Epithelial cell of prostate (primary cell): ENCODE measurements at places on chromosomes 11 and 22.

DNA sequence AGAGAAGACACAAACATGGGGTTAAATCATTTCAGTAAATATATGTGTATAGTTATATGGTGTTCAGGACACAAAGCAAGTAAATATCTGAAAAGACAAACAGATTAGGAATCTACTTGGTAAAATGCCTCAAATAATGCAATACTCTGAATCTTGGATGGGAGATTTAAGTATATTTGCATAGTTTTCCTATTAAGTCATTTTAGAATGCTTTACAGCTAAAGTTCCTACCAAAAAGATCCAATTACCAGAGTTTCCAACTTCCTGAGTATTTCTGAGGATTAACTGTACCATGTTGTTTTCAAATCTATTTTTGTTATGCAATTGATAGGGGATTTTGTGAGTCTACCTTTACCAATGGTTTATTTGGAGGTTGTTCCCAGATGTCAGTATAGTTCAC is 424.4 kb upstream of the CCDC179 start:
- no peak for DNase-seq

- DNase-seq = no peak
Measured at GRCh38 chr11:65425971-65426838, 3.6 kb downstream of the NEAT1 start.

GRCh38 chr11:25339281-25339680 is 842.4 kb downstream of the LUZP2 start:
- DNase-seq = no peak

- no peak for DNase-seq
Measured at GRCh38 chr11:32266601-32267000, 168.7 kb downstream of the WT1 start.

DNA sequence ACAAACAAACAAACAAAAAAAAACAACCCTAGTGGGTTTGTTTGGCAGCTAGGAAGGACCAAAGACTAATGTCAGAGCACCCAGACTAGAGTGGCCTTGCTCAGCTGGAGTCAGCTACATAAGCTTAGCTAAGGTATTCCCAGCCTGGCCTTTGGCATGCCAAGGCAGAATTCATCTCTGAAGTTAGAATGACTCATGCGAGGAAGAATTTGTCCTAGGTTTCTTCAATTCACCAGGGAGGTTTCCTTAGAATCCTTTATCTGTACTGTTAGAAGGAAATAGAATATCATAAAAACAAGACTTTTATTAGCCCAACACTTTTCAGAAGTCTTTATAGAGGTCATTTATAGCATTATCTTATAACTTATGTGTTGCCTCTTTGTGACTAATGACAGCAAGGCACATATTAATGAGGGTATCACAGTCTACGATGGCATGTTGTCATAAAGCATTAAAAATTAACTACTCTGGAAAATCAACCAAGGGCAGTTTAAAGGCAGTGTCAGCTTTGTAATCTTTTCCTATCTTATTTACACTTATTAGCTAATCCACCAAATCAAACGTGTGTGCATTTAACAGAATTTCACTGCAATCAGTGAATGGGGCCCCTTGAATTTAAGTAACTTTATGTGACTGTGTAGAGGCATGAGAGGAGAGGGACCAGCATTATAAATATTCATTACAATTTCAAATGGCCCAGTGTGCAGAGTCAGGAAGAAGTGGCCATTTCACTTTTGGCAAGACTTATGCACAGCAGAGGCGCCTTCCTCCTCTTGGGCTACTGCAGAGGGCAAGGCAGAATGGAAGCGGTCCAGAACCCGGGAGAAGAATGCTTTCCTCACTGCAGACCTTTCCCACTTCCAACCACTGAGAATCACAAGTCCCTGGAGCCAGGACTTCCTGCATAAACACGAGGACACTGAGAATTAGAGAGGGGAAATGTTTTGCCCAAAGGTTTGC is 36.3 kb downstream of the SLC5A1 start:
- peak; percentile 49 for DNase-seq

DNA sequence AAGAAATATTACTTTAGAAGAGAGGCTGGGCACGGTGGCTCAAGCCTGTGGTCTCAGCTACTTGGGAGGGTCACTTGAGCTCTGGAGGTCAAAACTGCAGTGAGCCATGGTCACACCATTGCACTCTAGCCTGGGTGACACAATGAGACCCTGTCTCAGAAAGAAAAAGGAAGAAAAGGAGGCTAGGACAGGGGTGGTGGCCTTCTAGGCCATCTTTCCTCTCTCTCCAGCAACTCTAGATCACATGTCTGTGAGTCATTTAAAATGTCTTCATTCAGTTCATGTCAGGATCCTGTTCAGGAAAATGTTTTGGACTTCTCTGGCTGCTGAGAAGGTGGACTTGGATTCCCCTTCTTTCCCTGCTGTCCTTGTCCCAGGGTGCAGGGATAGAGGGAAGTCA is 53.3 kb downstream of the PPFIA1 start:
- no peak for DNase-seq

GRCh38 chr11:33949252-33949913 is 57.5 kb upstream of the LMO2 start:
- no peak for DNase-seq

DNA sequence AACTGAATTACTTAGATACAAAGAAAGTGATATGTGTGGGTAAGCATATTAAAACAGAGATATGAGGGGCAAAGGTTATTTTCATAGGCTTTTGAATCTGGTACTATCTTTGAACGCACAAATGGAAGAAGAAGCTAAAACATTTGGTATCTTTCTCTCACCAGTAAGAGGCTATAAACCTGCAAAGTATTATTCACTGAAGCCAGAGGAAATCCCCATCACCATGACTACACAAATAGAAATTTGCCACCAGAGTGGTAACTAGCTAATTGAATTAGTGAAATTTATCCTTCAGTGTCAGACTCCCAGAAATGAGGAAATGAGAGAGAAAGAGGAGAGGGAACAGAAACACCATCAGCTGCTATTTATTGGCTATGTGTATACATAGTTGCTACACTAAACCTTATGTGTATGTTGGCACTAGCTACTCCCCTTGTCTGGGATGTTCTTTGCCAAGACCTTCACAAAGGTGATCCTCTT is 503.4 kb downstream of the DLG2 start:
- no peak for DNase-seq

- DNase-seq = no peak
Measured at GRCh38 chr11:35711924-35712323, 49.3 kb downstream of the TRIM44 start.
